ENCODE measurements at places on chromosomes 3 and 15. TPM values are rescaled to one million over a fixed set of nuclear protein-coding genes. Genes with fewer than 3 reads are reported as not detected.

Gene FBXW12
- total RNA-seq: not detected

Gene GLDN
- not detected for total RNA-seq

Gene ZNF621
- total RNA-seq: 20.5 TPM

Gene CHDH
- not detected for total RNA-seq

Gene STRIT1
- not detected for total RNA-seq

Gene ITPKA
- 2.3 TPM for total RNA-seq

Gene P2RY12
- total RNA-seq: not detected

DNA sequence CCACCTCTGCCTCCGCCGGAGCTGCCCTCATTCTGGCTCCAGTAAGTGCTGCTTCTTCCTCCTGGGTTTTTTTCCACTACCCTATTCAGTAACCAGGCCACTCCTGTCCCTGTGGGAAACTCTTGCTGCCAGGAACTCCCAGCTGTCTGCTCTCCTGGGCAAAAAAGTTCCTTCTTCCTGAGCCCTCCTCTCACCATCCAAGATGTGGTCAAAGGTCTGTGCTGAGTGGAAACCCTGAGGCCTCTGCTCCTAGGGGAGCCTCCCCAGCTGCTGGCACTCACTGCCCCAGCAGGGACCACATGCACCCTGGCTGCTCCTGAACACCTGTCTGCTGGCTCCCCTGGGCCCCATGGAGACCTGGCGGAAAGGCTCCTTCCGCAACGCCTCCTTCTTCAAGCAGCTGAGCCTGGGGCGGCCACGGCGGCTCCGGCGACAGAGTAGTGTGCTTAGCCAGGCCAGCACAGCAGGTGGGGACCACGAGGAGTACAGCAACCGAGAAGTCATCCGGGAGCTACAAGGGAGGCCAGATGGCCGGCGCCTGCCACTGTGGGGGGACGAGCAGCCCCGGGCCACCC is 454 bp downstream of the C15orf62 start:
- H3K4me3 ChIP-seq: no peak overlapping the region
- peak overlapping the region; percentile 48 for H3K27ac ChIP-seq
- peaks cover 31% of the 10 kb centered on the region for H3K4me1 ChIP-seq

DNA sequence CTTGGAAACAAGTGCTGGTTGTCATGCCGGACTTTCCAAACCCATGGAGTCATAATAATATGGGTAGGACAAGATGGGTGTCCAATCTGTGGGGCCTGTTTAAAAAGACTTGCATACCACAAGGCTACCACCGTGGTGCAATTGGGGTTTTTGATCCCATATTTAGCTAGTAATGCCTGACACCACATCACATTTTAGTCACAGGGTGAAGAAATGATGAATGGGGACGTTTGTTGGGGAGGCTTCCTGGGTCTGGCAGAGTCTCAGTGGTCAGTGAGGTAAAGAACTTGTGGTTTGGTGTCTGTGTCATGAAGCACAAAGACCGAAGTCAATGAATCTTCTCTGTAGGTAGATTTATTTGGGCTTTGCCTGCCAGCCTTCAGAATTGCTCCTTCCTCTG is 31.0 kb downstream of the P3H2 start:
- peaks cover 1% of the 10 kb centered on the region for H3K27me3 ChIP-seq
- peaks cover 17% of the 10 kb centered on the region for H3K36me3 ChIP-seq
- H3K4me1 ChIP-seq: peaks cover 82% of the 10 kb centered on the region
- no peak overlapping the region for H3K27ac ChIP-seq
- no peak for DNase-seq

DNA sequence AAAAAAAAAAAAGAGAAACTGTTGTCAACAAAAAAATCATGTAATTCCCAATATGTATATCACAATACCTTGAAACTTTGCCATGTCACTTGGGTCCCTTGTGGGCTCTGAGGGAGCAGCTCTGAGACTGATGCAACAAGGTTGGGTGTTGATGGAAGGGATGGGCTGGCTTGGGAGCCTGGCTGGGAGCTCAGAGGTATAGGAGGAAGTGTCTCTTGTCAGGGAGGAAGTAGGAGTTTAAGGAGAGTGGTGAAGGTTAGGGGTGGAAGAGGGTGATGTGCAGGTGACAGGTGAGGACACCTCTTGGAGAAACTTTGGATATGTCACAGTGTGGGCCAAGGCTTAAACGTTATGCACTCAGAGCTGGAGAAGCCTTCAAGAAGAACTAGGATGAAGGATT is 2.0 kb upstream of the TM6SF1 start:
- H3K27me3 ChIP-seq: peaks cover 40% of the 10 kb centered on the region
- no peak for DNase-seq
- H3K4me1 ChIP-seq: peaks cover 11% of the 10 kb centered on the region
- H3K36me3 ChIP-seq: no peaks in the 10 kb centered on the region
- H3K4me3 ChIP-seq: no peak overlapping the region

DNA sequence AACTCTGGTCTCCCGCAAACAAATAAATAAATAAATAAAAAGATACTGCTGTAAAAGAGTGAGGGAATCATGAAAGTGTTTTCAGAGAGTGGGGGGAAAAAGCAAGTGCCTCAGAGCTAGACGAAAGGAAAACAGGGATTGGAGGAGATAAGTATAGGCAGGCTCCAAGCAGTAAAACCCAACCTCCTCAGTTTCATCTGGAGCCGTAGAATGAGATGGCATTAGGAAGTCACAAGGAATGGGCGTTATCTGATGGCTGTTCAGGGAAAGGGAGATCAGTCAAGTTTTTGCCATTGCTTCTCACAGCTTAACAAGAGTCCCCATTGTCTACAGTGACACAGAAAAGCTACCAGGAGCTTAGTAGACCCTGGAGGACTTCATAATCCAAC is 451.5 kb upstream of the PPP2R3A start:
- peaks cover 7% of the 10 kb centered on the region for H3K36me3 ChIP-seq
- peaks cover 38% of the 10 kb centered on the region for H3K4me1 ChIP-seq
- H3K4me3 ChIP-seq: peak overlapping the region; percentile 75
- DNase-seq: peak; percentile 19
- H3K27ac ChIP-seq: peak overlapping the region; percentile 87

- DNase-seq: no peak
- no peak overlapping the region for H3K27ac ChIP-seq
- peaks cover 30% of the 10 kb centered on the region for H3K4me1 ChIP-seq
- H3K4me3 ChIP-seq: no peak overlapping the region
- no peaks in the 10 kb centered on the region for H3K36me3 ChIP-seq
- no peaks in the 10 kb centered on the region for H3K27me3 ChIP-seq
Measured at GRCh38 chr3:153396581-153396980, 234.6 kb downstream of the RAP2B start.

GRCh38 chr3:146177519-146177918 is 16.5 kb upstream of the PLOD2 start:
- peak overlapping the region; percentile 10 for H3K27ac ChIP-seq
- H3K4me1 ChIP-seq: peaks cover 27% of the 10 kb centered on the region
- peak overlapping the region; percentile 36 for H3K4me3 ChIP-seq
- no peak for DNase-seq
- H3K36me3 ChIP-seq: peaks cover 6% of the 10 kb centered on the region
- H3K27me3 ChIP-seq: peaks cover 3% of the 10 kb centered on the region

DNA sequence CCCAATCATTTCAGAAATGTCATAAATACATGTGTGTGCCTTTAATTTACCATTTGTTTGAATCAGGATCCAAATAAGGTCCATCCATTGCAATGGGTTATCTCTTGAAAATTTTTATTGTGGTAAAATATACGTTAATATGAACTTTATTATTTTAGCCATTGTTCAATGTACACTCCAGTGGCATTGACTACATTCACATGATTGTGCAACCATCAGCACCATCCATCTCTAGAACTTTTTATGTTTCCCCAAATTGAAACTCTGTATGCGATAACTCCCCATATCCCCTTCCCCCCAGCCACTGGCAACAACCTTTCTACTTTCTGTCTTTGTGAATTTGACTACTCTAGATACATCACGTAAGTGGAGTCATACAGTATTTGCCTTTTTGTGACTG is 12.0 kb downstream of the CRTAP start:
- H3K27ac ChIP-seq: no peak overlapping the region
- no peaks in the 10 kb centered on the region for H3K27me3 ChIP-seq
- H3K4me1 ChIP-seq: peaks cover 8% of the 10 kb centered on the region
- DNase-seq: no peak
- H3K4me3 ChIP-seq: no peak overlapping the region
- peaks cover 18% of the 10 kb centered on the region for H3K36me3 ChIP-seq

DNA sequence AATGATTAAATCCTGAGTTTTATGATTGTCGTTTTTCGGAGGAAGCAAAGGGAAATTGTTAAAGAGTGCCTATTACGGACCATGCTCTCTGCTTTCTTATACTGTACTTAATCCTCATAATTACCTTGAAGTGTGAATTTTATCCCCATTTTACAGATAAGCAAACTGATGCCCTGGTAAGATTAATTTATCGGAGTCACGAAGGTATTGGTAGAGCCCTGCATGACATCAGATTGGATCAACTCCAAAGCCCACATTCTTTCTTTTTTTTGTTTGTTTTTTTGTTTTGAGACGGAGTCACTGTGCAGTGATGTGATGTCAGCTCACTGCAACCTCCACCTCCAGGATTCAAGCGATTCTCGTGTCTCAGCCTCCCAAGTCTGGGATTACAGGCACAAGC is 1.6 kb upstream of the GNB4 start:
- H3K4me3 ChIP-seq: peak overlapping the region; percentile 82
- DNase-seq: no peak
- peak overlapping the region; percentile 86 for H3K27ac ChIP-seq
- H3K4me1 ChIP-seq: peaks cover 66% of the 10 kb centered on the region
- H3K36me3 ChIP-seq: peaks cover 1% of the 10 kb centered on the region
- H3K27me3 ChIP-seq: peaks cover 4% of the 10 kb centered on the region

GRCh38 chr3:72335458-72336095 is 512.7 kb downstream of the SHQ1 start:
- no peaks in the 10 kb centered on the region for H3K4me1 ChIP-seq
- peaks cover 9% of the 10 kb centered on the region for H3K27me3 ChIP-seq
- H3K27ac ChIP-seq: no peak overlapping the region
- no peak overlapping the region for H3K4me3 ChIP-seq

- H3K36me3 ChIP-seq: no peaks in the 10 kb centered on the region
- peak overlapping the region; percentile 46 for H3K4me3 ChIP-seq
- peaks cover 8% of the 10 kb centered on the region for H3K27me3 ChIP-seq
- H3K27ac ChIP-seq: peak overlapping the region; percentile 91
Measured at GRCh38 chr3:197031315-197032285, 2.0 kb upstream of the MELTF start.

GRCh38 chr3:120263792-120264191 is 21.2 kb downstream of the GPR156 start:
- H3K4me3 ChIP-seq: no peak overlapping the region
- peaks cover 7% of the 10 kb centered on the region for H3K27me3 ChIP-seq
- H3K4me1 ChIP-seq: no peaks in the 10 kb centered on the region
- no peak for DNase-seq
- H3K36me3 ChIP-seq: no peaks in the 10 kb centered on the region

GRCh38 chr3:52346623-52347530 is 30.8 kb downstream of the DNAH1 start:
- no peak overlapping the region for H3K27ac ChIP-seq
- no peak overlapping the region for H3K4me3 ChIP-seq
- H3K27me3 ChIP-seq: peaks cover 6% of the 10 kb centered on the region
